ENCODE measurements at places on chromosomes 13 and 19.

DNA sequence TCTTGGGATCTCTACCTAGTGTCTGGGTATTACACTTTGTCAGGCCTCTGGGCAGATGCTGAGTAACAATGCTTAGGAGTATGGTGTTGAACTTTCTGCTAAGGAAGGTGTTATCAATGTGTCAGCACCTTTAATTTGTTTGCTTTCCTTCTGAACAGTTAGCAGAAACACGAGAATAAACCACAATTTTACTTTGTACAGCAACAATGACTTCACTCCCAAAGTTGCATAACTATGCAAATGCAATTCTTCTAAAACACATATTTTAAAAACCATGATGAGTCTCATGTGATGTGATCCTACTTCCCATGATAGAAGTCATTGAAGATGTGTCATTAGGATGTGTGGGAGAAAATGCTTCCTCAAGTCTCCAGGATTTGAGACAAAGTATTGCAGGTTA lies 155.0 kb downstream of the POSTN start:
- no peak for DNase-seq

GRCh38 chr13:80814541-80814940 lies 473.6 kb upstream of the SPRY2 start:
- DNase-seq, result no peak

DNA sequence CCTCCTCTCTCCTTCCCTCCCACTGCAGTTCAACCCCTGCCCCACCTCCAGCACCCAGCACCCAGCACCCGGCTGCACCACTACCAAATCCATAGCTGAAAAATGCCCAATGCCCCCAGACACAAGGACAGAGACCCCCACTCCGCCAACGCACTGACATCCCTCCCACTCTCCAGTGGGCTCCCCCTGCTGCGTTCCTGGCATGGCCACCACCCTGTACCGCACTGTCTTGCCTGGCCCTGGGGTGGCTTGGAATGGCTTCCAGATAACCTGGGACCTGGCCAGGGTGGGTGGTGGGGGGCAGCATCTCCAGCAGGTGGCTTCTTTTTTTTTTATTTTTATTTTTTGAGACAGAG lies 5.8 kb upstream of the MKNK2 start:
- no peak for DNase-seq

- peak; percentile 81 for DNase-seq
Measured at GRCh38 chr19:6021878-6022569, 44.1 kb upstream of the RANBP3 start.

DNA sequence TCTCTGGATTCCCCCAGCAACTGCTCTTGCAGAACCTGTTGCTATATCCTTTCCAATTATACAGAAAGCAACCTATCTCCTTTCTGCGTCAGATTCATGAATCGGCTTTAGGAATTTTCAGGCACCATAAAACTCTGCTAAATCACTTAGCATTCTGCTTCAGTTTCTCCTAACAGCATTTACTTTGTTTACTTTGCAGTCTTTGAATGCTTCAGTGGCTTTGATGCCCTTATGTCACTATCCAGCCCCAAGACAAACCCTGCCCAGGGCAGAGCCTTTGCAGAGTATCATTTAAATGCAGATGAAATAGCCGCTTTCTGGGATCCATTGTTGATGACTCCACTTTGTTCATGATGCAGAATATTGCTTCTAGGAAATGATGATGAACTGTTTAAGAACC lies 43.1 kb downstream of the SLITRK1 start:
- no peak for DNase-seq

GRCh38 chr19:19900139-19900728 lies 512 bp upstream of the ZNF93 start:
- DNase-seq, result no peak

DNA sequence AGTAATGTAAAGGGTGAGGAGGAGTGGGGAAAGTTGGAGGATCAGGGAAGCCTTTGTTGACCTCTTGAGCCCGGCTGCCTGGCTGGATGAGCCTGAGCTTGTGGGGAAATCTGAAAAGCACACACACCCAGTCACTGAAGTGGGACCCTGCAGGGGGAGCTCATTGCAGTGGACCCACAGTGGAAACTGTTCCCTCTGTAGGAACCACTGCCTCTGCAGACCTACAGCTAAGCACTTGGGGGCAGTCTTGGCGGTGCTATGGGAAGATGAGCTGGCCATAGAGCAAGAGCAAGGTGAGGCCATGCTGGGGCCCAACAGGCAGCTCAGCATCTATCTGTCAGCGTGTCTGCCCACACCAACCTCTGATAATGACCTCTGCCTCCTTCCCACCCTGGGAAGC lies 294.8 kb downstream of the TSHZ3 start:
- DNase-seq, result peak; percentile 41

- no peak for DNase-seq
Measured at GRCh38 chr19:33235996-33236350, 10.3 kb upstream of the SLC7A10 start.

DNA sequence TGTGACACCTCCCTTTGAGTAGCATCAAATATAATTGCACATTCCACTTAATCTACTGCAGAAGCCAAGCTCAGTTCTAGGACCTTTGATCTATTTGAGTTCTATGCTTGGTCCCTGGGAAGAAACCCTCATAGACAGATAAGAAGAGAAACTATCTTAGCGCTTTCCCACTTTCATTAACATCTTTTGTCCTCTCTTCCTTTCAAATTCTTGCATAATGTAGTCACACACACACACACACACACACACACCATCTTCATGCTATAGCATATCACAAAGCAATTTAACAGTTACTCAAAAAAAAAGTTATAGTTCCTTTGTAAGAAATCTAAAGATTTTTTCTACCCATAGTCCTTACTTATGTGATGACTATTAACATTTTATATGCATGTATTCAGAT lies 735.9 kb upstream of the PCDH9 start:
- no peak for DNase-seq

GRCh38 chr19:44807652-44808462 lies 1.0 kb upstream of the BCAM start:
- DNase-seq, result no peak

DNA sequence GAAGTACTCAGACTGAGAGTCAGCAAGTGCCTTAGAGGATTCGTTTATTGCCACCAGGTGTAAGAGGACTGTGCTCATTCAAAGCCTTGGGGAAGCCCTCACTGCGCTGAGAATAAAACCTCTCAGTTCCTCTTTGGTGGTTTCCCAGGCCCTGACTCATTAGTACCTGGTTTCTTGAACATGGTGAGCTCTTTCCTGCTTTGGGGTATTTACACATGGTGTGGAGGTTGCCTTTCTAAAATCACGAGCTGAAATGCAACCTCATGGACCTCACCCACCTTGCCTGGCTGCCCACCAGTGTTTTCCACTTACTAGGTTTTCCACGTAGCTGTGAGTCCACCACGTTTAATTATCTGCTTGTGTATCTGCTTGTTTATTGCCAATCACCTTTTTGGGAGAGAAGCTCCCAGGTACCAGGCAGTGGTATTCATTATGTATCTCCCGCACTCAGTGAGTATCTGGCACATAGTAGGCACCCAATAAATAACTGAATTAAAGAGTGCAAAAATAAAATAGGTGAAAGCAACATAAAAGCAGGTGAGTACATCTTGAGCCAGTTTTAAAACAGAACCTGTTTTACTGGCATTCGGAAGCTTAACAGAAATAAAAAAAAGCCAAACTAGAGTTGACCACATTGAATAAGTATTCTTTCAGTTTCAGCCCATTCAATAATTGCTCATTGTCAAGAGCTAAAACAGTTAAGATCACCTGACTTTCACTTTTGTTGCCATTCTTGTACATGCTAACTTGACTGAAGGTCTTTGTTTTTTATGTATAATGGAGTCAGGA lies 533.0 kb downstream of the MYO16 start:
- DNase-seq, result peak; percentile 62

- no peak for DNase-seq
Measured at GRCh38 chr13:113952983-113953520, 20.8 kb downstream of the C13orf46 start.

GRCh38 chr19:47470447-47471195 lies 1.1 kb downstream of the SLC8A2 start:
- no peak for DNase-seq

- no peak for DNase-seq
Measured at GRCh38 chr19:29562299-29563297, 36.8 kb downstream of the VSTM2B start.

GRCh38 chr13:101301053-101301452 lies 115.3 kb downstream of the NALCN start:
- DNase-seq, result no peak

- DNase-seq, result no peak
Measured at GRCh38 chr19:1151037-1151724, 22.9 kb downstream of the SBNO2 start.

DNA sequence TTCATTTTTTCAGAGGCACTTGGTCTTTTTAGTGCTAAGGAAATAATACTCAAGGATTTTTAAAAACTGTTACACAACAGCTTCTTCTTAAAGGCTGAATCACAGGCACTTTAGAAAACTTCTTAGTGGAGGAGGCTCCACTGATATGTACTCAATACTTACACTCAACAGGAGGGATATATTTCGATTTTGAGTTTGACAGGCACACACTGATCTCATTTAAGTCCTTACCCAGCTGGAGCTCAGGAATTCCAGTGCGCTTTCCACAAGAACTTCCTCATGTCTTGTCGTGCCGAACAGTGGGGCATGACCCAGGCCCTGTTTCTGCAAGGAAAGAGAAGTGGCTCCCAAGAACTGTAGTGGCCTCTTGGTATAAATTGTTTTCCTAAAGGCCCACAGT lies 103.8 kb downstream of the RGCC start:
- DNase-seq, result no peak

GRCh38 chr13:42393573-42394360 lies 121.8 kb downstream of the AKAP11 start:
- peak; percentile 24 for DNase-seq

GRCh38 chr13:76864259-76864658 lies 21.9 kb downstream of the KCTD12 start:
- DNase-seq, result no peak

DNA sequence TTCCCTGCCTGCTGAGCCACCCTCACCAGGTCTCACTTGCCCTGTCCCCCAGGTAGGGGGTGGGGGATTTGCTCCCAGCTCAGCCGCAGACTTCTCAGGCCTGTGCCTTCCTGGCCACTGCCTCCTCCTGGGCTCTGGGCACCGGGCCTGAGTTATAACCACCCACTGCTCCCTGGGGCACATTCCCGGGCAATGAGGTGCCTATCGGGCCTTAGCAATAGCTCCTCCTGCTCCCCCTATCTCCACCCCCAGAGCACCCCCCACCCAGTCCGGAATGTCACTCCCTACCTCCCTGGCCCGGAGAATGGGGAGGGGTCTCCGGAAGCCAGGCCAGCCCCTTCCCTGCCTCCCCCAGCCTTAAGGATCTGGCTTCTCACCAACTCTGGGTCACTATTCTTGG lies at the start of gene KLK5:
KLK5 (minus strand) TSS at position 129 of the 400 bp plus-strand sequence. CDS start 381 bp downstream, outside the sequence.
- no peak for DNase-seq

- DNase-seq, result no peak
Measured at GRCh38 chr13:74569251-74569650, 435.0 kb upstream of the KLF12 start.

GRCh38 chr19:4089400-4089908 lies 22.8 kb upstream of the ZBTB7A start:
- peak; percentile 54 for DNase-seq

- no peak for DNase-seq
Measured at GRCh38 chr13:73337532-73337931, 278.7 kb downstream of the KLF5 start.

GRCh38 chr13:36342715-36343114 lies 3.5 kb downstream of the SPART start:
- DNase-seq, result no peak

DNA sequence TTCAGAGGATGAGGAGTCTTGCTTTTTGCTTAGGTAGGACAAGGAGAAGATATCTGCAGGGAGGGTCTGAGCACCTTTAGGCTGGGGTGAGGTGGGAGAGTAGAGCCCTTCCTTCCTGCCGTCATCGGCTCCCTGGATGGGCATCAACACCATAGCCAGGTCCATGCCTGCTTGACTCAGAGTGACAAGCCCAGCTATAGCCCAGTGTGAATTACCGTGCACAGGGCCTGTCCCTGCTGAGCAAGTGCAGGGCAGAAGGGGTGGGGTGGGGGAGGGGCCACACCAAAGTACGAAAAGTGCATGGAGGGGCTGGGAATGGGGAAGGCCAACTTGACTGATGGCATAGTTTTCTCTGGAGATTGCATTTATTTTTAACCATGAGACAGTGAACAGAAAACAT lies 30.3 kb upstream of the RNF113B start:
- no peak for DNase-seq

DNA sequence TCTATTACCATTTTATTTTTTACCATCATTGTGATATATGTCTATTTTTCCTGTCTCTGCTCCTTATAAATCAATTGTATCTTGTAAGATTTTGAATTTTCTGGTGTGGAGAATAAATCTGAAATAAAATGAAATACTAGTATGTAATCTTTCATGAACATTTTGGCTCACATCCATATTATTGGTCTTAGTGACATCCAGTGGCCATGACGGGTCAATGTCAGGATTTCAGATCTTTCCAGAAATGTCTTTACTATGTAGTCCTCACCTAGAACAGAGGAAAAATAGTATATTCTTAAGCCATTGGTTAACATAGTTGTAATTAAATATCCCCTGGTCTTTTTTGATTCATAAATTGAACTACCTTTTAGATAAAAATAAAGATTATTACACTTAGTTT lies 109.8 kb upstream of the GPC6 start:
- no peak for DNase-seq

DNA sequence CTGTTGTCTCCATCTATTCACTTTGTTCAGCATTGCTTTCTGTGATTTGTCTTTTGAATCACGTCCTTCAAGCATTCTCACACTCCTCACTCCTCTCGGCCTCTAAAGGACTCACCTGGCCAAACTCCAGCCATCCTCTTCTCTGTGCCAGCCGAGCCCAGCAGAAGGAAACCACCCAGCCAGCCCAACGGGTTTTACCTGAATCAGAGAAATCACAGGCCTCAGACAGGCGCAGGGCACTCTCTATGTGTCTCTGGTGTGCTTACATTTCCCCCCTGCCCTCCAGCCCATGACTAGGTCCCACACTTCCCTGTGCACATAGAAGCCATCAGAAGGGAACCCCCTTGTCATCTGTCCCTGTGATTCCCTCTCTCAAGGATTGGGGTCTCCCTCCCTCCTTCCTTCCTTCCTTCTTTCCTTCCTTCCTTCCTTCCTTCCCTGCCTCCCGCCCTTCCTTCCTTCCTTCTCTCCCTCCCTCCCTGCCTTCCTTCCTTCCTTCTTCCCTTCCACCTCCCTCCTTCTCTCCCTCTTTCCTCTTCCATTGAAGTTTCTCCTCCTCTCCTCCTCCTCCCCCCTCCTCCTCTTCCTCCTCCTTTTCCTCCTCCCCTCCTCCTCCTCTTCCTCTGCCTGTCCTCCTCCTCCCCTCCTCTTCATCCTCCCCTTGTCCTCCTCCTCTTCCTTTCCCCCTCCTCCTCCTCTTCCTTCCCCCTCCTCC lies 8.8 kb upstream of the ZNF541 start:
- DNase-seq, result no peak

DNA sequence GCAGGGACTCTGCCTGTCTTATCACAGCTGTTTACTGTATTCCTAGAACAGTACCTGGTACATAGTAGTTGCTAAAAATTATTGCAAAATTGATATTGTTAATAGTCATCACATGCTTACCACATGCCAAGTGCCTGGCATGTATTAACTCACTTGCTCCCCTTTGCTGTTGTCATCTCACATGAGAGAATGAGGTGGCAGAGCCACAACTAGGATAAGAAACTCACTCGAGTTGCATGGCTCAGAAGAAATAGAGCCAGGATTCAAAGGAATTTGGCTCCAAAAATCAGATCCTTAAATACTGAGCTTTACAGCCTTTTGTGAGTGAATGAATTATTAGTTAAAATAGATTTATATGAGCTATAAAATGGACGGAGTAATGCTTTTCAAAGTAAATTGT lies 42.6 kb downstream of the B3GLCT start:
- no peak for DNase-seq
